ENCODE measurements at places on chromosomes 7 and 10.

DNA sequence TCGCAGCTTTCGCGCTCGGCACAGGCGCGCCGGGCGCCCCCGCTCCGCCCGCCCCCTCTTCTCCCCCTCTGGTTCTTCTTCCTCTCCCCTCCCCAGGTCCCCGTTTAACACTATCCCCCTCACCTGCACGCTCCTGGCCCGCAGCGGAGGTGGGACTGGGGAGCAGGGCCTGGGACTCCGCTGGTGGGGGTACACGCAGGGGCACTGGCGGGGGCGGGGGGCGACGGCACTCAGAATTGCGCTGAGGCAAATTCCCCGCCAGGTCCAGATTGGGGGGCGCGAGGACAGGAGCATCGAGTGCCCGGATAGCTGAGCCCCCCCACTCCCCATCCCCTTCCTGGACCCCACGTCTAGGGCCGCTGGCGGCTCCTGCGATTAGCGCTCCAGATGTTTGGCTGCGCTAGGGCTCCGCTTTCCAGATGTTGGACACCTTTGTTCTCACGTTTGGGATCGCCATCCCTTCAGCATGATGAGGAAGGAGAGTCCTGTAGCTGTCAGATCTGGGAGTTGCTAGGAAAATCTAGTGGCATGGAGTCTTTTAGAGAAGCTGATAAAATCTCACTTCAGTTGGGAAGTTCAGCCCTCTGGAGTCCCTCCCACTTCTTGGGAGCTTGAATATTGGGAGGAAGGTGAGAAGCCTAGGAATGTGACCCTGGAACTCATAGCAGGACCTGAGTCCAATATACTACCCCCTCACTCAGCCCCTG, 31.4 kb upstream of the PAX2 start:
- DNase-seq: no peak

- DNase-seq: no peak
These were observed 36.0 kb downstream of the KCNH2 start for GRCh38 chr7:150942001-150942590.

DNA sequence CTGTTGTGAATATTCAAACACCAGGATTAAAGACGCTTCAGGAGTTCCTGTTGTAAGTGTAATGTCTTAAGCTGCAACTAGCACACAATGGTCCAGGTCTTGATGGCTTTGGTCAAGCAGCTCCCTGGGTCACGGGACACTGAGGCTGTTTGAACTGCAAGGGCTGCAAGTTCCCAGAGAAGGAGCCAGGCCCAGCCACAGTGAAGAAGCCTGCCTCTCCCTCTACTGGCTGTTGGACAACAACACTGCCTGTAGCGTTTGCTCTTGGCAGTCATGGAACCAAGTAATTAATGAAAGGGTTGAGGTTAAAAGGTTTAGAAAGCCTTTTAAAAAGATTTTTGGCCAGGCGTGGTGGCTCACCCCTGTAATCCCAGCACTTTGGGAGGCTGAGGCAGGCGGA, 31.9 kb upstream of the GUSB start:
- DNase-seq: peak; percentile 75

GRCh38 chr10:132707121-132707775, 78.7 kb downstream of the NKX6-2 start:
- DNase-seq: no peak

GRCh38 chr7:80312139-80312661, 177.6 kb downstream of the GNAI1 start:
- no peak for DNase-seq

GRCh38 chr10:98444314-98445006, 2.3 kb downstream of the HPS1 start:
- DNase-seq: no peak

DNA sequence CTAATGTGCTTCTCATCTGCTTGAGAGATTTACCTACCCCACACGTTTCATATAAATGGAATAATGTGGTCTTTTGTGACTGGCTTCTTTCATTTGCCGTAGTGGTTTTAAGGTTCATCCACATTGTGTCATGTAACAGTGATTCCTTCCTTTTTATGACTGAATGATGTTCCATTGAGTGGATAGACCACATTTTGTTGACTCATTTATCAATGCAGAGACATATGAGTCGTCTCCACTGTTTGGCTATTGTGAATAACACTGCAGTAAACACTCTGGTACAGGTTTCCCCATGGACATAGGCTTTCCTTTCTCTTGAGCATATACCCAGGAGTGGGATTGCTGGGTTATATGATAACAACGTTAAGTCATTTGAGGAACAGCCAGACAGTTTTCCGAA, 2.0 kb upstream of the AOC1 start:
- no peak for DNase-seq

DNA sequence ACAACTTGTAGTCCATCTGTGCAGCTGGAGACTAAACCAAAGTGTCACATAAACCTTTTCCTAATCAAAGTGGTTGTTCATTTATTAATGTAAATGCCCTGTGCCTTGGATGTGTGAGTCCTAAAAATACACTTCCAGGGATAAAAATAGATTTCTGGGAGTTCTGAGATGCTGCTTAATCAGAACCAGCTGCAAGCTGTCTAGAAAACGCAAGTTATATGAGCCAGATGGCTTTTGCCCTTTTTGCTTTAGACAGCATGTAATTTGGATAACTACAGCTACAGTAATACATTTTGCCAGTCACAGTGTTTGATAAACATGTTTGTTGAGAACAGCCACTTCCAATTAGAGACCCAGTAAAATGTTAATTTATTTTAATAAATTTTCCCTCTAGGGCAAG, 185.1 kb upstream of the PRPS1L1 start:
- DNase-seq: no peak

GRCh38 chr10:228366-228765, 93.1 kb downstream of the ZMYND11 start:
- no peak for DNase-seq

DNA sequence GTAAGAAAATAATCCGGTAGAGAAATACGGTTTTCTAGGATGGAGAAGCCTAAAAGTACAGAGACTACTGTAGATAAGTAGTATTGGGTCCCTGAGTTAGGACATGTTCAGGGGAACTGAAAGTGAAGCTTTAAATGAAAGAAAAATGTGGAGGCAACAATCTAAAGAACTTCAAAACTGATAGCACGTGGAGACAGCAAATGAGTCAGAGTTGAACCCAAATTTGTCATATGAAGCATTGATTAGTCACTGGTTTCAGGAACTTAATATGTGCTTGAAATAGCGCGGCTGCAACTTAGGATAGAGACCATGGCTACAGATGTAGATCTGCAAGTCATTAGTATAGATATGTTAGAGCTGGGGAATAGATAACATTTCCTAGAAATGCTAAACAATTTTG, 1138.6 kb upstream of the SORCS1 start:
- no peak for DNase-seq

GRCh38 chr10:78980815-78981214, 88.0 kb upstream of the ZMIZ1 start:
- DNase-seq: no peak

GRCh38 chr7:142440219-142440905, 182.5 kb upstream of the PRSS58 start:
- peak; percentile 33 for DNase-seq

DNA sequence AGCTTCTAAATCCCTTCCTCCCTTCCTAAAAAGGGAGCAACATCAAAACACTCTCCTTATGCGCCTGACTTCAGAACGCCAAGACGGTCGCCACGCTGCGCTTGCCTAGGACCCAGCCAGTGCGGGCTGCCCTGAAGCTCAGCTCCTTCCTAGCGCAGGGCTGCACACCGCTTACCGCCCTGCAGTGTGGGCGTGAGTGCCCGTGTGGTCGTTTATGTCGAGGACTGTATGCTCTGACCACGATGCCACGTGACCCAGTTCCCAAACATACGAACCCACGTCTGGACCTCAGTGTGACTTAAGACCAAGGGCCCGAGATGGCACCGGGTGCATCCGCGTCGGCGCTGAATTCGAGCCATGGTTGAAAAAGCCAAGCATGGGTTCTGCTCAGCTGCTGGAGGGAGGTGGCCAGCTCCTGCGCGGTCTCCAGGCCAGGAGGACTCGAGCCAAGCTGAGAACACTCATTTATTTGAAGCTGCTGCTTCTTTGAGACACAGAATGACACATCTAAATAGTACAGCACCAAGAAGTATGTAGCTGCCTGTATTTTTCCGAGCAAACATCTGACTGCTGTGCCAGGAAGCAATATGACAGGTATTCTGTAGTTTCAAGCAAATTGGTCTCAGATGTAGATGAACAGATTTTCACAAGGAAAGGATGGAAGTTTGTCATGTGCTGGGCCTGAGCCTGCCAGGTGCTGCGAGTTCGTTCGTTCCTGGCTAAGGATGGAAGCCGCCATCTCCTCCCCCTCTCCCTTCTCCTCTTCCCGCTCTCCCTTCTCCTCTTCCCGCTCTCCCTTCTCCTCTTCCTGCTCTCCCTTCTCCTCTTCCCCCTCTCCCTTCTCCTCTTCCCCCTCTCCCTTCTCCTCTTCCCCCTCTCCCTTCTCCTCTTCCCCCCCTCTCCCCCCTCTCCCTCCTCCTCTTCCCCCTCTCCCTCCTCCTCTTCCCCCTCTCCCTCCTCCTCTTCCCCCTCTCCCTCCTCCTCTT, 184.7 kb downstream of the EBF3 start:
- no peak for DNase-seq

DNA sequence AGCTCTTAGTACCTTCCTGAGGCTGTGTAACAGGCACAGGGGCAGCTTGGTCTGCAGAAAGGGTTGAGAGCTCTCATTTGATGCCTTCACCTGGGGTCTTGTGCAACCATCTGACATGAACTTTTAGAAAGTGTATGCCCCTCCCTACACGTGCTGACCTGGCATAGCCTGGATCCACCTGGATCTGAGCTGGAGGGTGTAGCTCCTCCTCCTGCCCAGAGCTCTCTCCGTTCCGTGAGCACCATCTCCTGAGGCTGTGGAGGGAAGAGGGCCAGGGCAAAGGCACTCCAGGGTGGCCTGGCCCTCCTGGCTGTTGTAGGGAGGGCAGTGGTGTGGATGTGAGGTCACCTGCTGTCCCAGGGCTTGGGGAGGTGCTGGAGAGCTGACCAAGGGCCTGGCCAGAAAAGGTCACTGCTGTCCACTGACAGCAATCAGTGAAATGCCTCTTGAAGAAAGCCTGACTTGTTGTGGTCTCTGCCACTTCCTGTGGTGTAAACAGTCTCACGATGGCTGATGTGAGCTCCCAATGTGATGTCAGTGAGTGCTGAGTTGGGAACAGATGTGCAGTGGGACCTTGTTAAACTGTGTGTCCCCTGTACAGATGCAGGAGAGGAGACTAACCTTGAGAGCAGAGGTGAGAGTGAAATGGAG, 23.0 kb downstream of the AMZ1 start:
- DNase-seq: no peak
